ENCODE measurements at places on chromosomes 1 and 21. TPM values are rescaled to one million over a fixed set of nuclear protein-coding genes. Genes with fewer than 3 reads are reported as not detected.

TBX19 gene
- total RNA-seq, result 0.42 TPM

SLC26A9 gene
- 0.19 TPM for total RNA-seq

OR2M3 gene
- total RNA-seq, result not detected

ERO1B gene
- 3.5 TPM for total RNA-seq

IGSF21 gene
- not detected for total RNA-seq

SH2D5 gene
- total RNA-seq, result 15.4 TPM

A3GALT2 gene
- not detected for total RNA-seq

MRPS6 gene
- total RNA-seq, result 28.6 TPM

ADGRB2 gene
- total RNA-seq, result 1.4 TPM

CR1L gene
- not detected for total RNA-seq

S100A2 gene
- total RNA-seq, result 5,324 TPM

RGS7 gene
- not detected for total RNA-seq

C1orf232 gene
- total RNA-seq, result not detected

Measured in airway epithelial cell (primary cell).